ENCODE measurements at places on chromosomes 5 and 9. TPM values are rescaled to one million over a fixed set of nuclear protein-coding genes. Genes with fewer than 3 reads are reported as not detected.

DNA sequence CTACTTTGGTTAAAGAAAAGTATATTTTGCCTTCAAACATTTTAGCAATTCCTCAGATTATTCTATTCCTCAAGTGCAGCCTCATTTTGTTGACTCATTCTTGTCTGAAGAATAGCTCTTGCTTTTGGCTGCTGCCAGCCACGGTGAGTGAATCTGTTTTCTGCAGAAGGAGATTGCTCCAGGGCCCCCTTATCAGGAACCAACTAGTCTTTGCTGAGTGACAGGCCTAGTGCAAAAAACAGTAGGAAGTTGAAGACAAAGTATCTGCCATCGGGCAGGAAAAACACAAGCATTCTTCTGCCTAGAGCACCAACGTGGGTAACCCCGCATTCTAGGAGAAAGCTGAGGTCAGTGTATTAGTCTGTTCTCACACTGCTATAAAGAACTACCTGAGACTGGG, 42.3 kb downstream of the ZNF883 start:
- H3K27me3 ChIP-seq = peaks cover 27% of the 10 kb centered on the region
- no peak overlapping the region for H3K4me3 ChIP-seq

- peaks cover 14% of the 10 kb centered on the region for H3K27me3 ChIP-seq
- no peak overlapping the region for H3K4me3 ChIP-seq
- peaks cover 4% of the 10 kb centered on the region for H3K4me1 ChIP-seq
- DNase-seq = no peak
Measured at GRCh38 chr9:74336161-74336560, 161.0 kb upstream of the RORB start.

- no peak overlapping the region for H3K4me3 ChIP-seq
- peaks cover 16% of the 10 kb centered on the region for H3K4me1 ChIP-seq
- H3K36me3 ChIP-seq = peaks cover 19% of the 10 kb centered on the region
- H3K27me3 ChIP-seq = no peaks in the 10 kb centered on the region
- H3K27ac ChIP-seq = no peak overlapping the region
Measured at GRCh38 chr9:95104980-95105379, 212.5 kb downstream of the FANCC start.

GRCh38 chr5:79172269-79172668, 60.7 kb downstream of the BHMT start:
- H3K27me3 ChIP-seq = no peaks in the 10 kb centered on the region
- H3K27ac ChIP-seq = no peak overlapping the region
- no peaks in the 10 kb centered on the region for H3K36me3 ChIP-seq
- no peak for DNase-seq

GRCh38 chr5:10655161-10655971, 91.5 kb downstream of the ANKRD33B start:
- DNase-seq = no peak
- H3K27ac ChIP-seq = no peak overlapping the region
- peaks cover 3% of the 10 kb centered on the region for H3K36me3 ChIP-seq
- no peak overlapping the region for H3K4me3 ChIP-seq
- H3K4me1 ChIP-seq = no peaks in the 10 kb centered on the region

DNA sequence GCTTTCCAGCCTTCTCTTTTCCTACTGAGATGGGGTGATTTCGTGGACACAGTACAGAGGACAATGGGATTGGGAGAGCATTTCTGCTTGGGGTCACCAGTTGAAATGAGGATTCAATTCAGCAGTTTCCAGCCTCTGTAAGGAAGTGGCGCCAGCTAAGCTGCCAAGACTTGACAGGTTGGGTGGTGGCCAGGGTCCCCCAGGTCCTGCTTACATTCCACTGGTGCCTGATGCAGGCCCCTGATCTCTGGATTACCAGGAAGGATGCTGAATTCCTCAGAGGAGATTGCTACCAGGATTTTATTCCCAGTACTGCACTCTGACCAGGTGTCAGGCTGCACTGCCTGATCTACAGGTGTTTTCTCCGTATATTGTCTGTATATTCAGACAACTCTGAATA, 119.7 kb downstream of the PSD2 start:
- no peaks in the 10 kb centered on the region for H3K4me1 ChIP-seq
- H3K4me3 ChIP-seq = no peak overlapping the region
- no peak overlapping the region for H3K27ac ChIP-seq
- no peak for DNase-seq

- no peak overlapping the region for H3K4me3 ChIP-seq
- DNase-seq = no peak
- H3K36me3 ChIP-seq = no peaks in the 10 kb centered on the region
- H3K4me1 ChIP-seq = peaks cover 30% of the 10 kb centered on the region
- no peak overlapping the region for H3K27ac ChIP-seq
Measured at GRCh38 chr9:115204904-115205453, 87.0 kb upstream of the TNC start.

- H3K4me3 ChIP-seq = no peak overlapping the region
- H3K36me3 ChIP-seq = no peaks in the 10 kb centered on the region
- no peak for DNase-seq
- no peak overlapping the region for H3K27ac ChIP-seq
Measured at GRCh38 chr5:59319250-59319649, 574.3 kb downstream of the PDE4D start.

DNA sequence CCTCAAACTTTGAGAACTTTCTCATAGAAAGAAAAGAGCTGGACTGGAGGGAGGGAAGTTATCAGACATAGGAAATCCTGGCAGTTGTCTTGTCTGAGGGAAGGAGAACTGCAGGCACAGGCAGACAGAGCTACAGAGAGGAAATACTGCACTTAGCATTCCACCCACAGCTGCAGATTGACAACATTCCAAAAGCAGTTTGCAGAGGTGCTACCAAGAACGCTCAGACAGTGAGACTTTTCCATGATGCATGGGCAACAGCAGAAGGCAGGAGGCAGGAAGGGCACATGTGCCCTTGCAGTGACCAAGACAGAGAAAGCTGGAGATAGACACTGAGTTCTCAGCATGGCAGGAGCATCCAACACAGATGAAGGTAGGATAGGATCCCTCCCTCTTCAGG, 327.5 kb upstream of the ZNF462 start:
- peaks cover 5% of the 10 kb centered on the region for H3K4me1 ChIP-seq
- H3K27me3 ChIP-seq = no peaks in the 10 kb centered on the region
- no peak for DNase-seq
- H3K4me3 ChIP-seq = no peak overlapping the region

DNA sequence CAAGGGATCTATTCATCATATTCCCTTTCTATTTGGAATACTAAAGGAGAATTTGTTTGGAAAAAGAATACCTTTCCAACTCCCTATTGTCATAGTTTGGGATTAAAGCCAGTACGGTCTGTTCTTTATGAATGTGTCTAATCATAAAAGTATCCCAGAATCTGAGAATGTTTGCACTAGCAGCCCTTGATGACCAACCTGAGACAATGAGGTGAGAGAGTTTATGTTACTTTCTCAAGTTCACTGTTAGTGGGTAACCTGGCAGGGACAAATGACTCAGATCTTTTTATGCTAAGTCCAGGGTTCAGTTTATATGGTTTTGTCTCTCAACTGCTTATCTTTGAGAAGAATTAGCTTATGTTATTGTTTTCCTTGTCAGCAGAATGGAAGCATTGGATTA, 25.3 kb upstream of the TLR4 start:
- H3K36me3 ChIP-seq = no peaks in the 10 kb centered on the region
- no peaks in the 10 kb centered on the region for H3K4me1 ChIP-seq
- no peak overlapping the region for H3K4me3 ChIP-seq
- DNase-seq = no peak
- no peaks in the 10 kb centered on the region for H3K27me3 ChIP-seq
- no peak overlapping the region for H3K27ac ChIP-seq

GRCh38 chr9:87973730-87974292, 522 bp downstream of the CDK20 start:
- peak overlapping the region; percentile 87 for H3K4me3 ChIP-seq
- H3K27ac ChIP-seq = peak overlapping the region; percentile 78
- no peak for DNase-seq

DNA sequence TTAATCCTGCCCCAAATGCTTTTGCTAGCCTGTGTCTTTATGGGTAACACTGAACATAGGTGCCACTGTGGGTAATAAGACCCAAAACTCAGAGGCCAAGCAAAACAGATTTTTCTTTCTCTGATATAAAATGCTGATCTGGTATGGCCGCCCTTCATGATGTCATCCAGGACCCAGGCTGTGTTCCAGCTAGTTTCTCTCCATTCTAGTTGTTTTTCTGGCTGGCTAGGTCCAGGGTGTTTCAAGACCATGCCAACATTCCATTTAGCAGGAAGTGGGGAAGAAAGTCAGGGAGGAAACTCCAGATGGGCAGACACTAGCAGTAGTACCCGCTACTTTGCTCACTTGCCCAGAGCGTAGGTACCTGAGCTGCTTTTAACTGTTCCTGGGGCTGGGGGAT, 183.9 kb upstream of the OTULINL start:
- peaks cover 37% of the 10 kb centered on the region for H3K36me3 ChIP-seq
- H3K4me1 ChIP-seq = peaks cover 13% of the 10 kb centered on the region
- no peak overlapping the region for H3K27ac ChIP-seq
- no peak overlapping the region for H3K4me3 ChIP-seq
- H3K27me3 ChIP-seq = no peaks in the 10 kb centered on the region

GRCh38 chr9:95836072-95836471, 39.4 kb upstream of the ERCC6L2 start:
- no peak overlapping the region for H3K4me3 ChIP-seq
- no peaks in the 10 kb centered on the region for H3K27me3 ChIP-seq
- no peak overlapping the region for H3K27ac ChIP-seq
- no peak for DNase-seq

DNA sequence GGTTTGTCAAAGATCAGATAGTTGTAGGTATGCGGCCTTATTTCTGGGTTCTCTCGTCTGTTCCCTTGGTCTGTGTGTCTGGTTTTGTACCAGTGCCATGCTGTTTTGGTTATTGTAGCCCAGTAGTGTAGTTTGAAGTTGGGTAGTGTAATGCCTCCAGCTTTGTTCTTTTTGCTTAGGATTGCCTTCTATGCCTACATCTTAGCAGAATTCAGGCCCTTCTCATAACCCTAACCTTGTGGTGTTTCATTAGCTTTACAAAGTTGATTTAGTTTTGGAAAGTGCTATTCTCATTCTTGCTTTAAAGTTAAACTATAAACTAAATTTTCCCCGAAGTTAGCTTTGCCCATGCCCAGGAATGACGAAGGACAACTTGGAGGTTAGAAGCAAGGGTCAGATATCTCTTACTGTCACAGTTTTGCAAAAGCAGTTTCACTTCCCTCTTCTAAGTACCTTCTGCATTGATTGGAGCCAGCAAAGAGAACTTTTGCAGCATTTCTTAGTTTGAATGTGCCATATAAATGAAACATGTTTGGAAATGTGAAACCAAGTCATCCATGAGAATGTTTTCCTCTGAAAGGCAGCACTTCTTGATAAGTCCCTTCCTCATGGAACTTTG, 274.3 kb upstream of the DMRT1 start:
- no peak overlapping the region for H3K4me3 ChIP-seq
- H3K4me1 ChIP-seq = peaks cover 41% of the 10 kb centered on the region
- no peak for DNase-seq

- no peak overlapping the region for H3K4me3 ChIP-seq
- H3K36me3 ChIP-seq = no peaks in the 10 kb centered on the region
- DNase-seq = no peak
- no peaks in the 10 kb centered on the region for H3K4me1 ChIP-seq
- H3K27me3 ChIP-seq = no peaks in the 10 kb centered on the region
- H3K27ac ChIP-seq = no peak overlapping the region
Measured at GRCh38 chr9:29439961-29440360, 1866.7 kb upstream of the C9orf72 start.

GRCh38 chr9:130053504-130054324, at the start of gene GPR107:
GPR107 (plus strand) TSS chr9:130053906; CDS start chr9:130053933, 27 bp downstream.
- peak within 1 kb of the TSS; percentile 99 for H3K27ac ChIP-seq
- H3K4me1 ChIP-seq = peaks cover 16% of the 10 kb centered on the region
- peak; percentile 80 for DNase-seq

- peak overlapping the region; percentile 83 for H3K27ac ChIP-seq
- H3K27me3 ChIP-seq = no peaks in the 10 kb centered on the region
- H3K36me3 ChIP-seq = no peaks in the 10 kb centered on the region
- H3K4me3 ChIP-seq = no peak overlapping the region
- DNase-seq = peak; percentile 13
Measured at GRCh38 chr9:91047993-91048607, 246.5 kb downstream of the SYK start.

GRCh38 chr5:31952067-31952466, 222.1 kb downstream of the GOLPH3 start:
- DNase-seq = no peak
- no peaks in the 10 kb centered on the region for H3K27me3 ChIP-seq
- no peaks in the 10 kb centered on the region for H3K36me3 ChIP-seq
- no peak overlapping the region for H3K4me3 ChIP-seq
- H3K4me1 ChIP-seq = peaks cover 7% of the 10 kb centered on the region

- H3K27me3 ChIP-seq = peaks cover 3% of the 10 kb centered on the region
- H3K4me3 ChIP-seq = no peak overlapping the region
- H3K36me3 ChIP-seq = no peaks in the 10 kb centered on the region
- peaks cover 26% of the 10 kb centered on the region for H3K4me1 ChIP-seq
- H3K27ac ChIP-seq = peak overlapping the region; percentile 90
Measured at GRCh38 chr5:132840896-132841295, 10.4 kb upstream of the SHROOM1 start.

- H3K36me3 ChIP-seq = no peaks in the 10 kb centered on the region
- H3K4me3 ChIP-seq = no peak overlapping the region
- H3K27me3 ChIP-seq = peaks cover 3% of the 10 kb centered on the region
- peak overlapping the region; percentile 39 for H3K27ac ChIP-seq
- DNase-seq = no peak
- peaks cover 34% of the 10 kb centered on the region for H3K4me1 ChIP-seq
Measured at GRCh38 chr5:172571413-172571812, 69.7 kb upstream of the NEURL1B start.

DNA sequence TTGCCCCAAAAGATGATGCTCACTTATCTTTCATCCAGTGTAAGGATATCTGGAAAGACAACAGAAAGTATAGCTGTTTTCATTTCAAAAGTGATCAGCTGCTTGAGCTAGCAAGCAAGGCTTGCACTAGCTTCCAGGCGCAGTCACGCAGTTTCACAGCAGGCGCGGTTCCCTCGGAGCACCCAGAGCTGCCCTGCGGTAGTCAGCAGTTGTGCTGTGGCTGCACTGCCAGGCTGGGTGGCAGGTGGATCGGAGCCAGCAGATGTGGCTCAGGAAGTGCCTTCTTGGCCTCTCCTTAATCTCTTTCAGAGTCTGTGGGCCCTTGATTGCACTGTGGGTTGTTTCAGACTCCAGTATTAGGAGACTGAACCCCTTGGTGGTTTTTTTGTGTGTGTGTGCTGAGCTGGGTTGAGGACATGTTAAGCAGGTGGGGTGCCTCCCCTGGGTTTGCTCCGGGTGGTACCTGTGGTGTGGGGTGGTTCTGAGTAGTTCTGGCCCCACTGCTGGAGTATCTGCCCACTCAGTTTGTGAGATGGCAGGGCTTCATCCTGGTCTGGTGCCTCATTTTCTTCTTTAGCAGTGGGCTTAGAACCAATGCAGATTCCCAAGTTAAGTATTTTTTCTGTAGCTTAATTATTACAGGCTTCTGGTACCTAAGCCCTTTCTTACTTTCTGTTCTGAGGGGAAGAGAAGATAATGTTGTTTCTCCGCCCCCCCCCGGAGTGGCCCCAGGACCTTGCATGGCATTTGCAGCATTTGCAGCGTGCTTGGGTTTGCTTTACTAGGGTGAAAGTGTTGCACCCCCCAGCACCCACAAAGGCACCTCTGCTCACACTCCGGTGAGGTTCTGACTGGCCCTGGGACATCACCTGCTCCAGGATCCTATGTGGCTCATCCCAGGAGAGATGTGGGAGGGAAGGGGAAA, 16.4 kb downstream of the TENT4A start:
- no peak overlapping the region for H3K4me3 ChIP-seq
- no peak overlapping the region for H3K27ac ChIP-seq
- DNase-seq = no peak
- no peaks in the 10 kb centered on the region for H3K27me3 ChIP-seq
- peaks cover 63% of the 10 kb centered on the region for H3K4me1 ChIP-seq

Gene SLC26A2
- 7.8 TPM for total RNA-seq

Gene SNCAIP
- 31.6 TPM for total RNA-seq

Gene SLCO6A1
- 0.43 TPM for total RNA-seq

Gene PCDHGA8
- total RNA-seq = 1.3 TPM

Gene SCGB3A2
- 1.4 TPM for total RNA-seq

Gene TNFSF15
- total RNA-seq = 7.3 TPM

Gene SPATA31D4
- total RNA-seq = not detected

Gene SLC34A3
- 0.81 TPM for total RNA-seq

Gene RPL12
- total RNA-seq = 1,238 TPM

Gene CRHBP
- 0.14 TPM for total RNA-seq
